CD4-positive, alpha-beta T cell treated with Interleukin-2 at 100 ng/mL for 4 hours (primary cell): ENCODE measurements at places on chromosomes 16 and 17.

- DNase-seq, result no peak
Observed at GRCh38 chr16:1621851-1622250, 9.7 kb downstream of the CRAMP1 start.

DNA sequence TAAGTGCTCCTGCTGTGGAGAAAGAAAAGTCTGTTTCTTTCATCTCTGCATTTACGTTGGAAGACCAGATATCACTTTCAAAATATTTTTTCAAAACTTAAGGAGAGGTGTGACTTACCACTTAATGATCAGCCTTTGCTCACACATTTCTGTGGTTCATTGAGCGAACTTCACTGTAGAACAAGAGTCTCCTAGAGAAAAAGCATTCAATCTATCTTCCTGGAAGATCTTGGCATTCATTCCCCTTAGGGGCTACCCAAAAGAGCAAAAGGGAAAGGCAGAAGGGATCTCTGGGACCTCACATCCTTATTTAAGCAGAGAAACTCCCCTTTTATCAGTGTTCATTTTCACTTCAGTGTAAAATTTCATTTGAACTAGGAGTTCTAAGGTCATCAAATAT lies 61.2 kb downstream of the HS3ST3A1 start:
- no peak for DNase-seq

GRCh38 chr16:30561089-30561816 lies 3.1 kb upstream of the ZNF764 start:
- DNase-seq, result peak; percentile 38

GRCh38 chr16:57504001-57504400 lies 17.7 kb upstream of the DOK4 start:
- no peak for DNase-seq

GRCh38 chr17:42405963-42406495 lies 17.0 kb downstream of the CAVIN1 start:
- peak; percentile 87 for DNase-seq

DNA sequence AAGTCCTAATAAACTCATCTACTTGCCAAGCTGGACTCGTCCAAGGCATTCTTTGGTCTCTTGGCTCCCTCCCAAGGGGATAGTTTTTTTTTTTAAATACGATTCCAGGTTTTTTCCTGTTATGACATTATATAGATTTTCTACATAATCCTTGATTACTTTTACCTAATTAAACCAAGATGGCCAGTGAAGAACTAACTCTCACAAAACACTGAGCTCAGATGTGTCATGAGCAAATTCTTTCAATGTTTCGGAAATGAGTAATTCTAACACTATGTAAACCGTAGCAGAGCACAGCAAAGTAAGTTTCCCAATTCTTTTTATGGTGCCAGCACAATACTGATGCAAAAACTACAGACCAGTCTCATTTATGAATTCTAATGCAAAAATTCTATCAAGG lies 1.8 kb downstream of the ZNF23 start:
- no peak for DNase-seq

DNA sequence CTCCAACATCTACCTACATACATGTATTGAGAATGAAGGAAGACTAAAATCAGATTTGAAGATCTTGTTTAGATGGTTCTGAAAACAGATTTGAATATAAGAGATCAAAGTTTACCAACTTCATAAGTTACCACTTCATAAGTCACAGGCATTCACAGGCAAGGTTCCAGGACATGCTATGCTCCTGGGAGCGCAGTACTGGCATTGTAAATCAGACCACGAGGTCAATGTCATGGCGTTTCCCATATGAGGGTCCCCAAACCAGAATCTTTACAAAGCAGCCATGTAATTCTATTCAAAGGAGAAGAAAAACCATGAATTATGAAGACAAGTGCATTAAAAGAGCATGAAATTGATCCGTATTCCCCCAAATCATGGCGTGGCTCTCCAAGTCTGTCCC lies 3.0 kb downstream of the CDH11 start:
- DNase-seq, result no peak

- DNase-seq, result no peak
Observed at GRCh38 chr17:57316361-57316760, 60.0 kb downstream of the MSI2 start.

DNA sequence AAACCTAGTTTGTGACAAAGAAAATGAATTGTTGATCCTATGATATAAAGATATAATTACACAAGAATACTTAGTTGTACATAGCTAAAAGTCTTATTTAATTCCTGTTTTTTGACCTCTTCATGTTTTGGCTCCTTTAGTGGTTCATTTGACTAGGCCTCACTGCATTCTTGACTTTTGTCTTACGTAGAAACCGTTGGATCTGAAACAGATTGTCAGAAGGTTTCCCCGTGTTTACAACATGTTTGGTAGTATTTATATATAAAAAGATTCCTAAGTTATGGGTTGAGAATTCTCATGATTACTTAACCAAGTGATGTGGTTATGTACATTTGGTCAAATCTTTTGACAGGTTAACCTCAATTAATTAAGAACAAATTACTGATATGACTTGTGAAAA lies 162.8 kb downstream of the BCAS3 start:
- no peak for DNase-seq

DNA sequence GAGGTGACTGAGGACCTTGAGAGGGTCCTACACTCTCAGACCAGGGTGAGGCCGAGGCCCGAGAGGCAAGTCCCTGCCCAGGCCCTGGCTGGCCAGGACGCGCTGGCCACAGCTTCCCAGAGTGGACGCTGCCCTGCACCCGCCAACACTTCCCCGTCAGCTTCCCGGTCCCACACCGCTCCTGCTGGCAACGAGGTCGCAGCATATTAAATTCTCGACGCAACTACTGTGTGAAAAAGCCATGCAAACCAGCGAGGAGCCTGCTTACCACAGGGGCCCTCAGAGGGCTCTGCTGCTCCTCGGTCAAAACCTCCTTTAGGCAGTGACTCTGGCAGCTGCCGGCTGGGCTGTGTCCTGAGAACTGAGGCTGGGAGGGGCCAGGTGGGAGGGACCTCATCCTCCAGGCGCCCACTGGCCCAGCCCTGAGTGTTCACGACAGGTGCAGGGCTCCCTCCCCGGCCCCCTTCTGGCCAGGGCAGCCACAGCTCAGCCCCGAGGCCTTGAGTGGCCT lies 2.1 kb upstream of the TEX19 start:
- no peak for DNase-seq

DNA sequence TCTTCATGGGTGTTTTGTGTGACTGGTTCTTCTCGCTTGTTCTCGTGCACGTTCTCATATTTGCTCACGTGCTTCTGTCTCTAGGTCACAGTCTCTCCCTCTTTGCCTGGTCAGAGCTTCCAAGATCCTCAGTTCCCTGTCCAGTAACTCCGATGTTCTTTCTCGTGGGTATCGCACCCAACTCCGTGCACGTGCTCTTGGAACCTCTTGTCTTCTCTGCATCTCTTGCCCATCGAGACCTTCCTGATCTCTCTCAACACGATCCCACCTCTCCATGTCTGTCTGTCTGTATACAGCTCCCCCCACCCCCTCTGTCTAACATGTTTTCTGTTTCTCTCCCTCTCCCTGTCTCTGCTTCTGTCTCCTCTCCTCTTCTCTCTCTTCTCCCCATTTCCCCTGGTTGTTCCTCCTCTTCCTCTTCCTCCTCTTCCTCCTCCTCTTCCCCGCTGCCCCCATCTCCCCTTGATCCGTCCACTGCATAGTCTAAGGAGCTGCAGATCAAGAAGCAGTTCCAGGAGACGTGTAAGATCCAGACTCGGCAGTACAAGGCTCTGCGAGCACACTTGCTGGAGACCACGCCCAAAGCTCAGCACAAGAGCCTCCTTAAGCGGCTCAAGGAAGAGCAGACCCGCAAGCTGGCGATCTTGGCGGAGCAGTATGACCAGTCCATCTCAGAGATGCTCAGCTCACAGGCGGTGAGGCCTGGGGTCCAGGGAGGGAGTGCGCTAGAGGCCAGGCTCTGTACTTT lies 6.1 kb downstream of the HIRIP3 start:
- no peak for DNase-seq

DNA sequence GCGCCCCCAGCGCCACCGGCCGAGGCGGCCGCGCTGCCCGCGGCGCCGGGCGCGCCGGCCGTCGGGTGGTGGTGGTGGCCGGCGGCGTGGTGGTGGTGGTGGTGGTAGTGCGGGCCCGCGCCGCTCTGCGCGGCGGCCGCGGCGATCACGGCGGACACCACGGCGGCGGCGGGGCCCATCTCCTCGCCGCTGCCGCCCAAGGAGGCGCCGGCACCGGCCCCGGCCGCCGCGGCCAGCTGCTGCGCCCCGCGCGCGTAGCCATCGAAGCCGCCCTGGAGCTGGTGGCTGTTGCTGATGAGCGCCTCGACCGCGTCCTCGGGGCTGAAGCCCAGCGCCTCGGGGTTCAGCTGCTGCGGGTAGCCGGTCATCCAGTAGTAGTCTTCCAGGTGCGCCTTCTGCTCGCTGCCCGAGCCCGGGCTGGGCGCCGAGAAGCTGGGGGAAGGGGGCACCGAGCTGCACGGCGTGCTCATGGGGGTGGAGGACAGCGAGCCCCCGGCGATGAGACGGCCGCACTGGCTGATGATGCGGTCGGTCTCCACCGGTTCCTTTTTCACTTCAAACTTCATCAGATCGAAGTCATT lies 1.2 kb downstream of the MAF start:
- no peak for DNase-seq

GRCh38 chr16:79811541-79811940 lies 211.0 kb upstream of the MAF start:
- DNase-seq, result no peak

- DNase-seq, result no peak
Observed at GRCh38 chr17:2084036-2084765, 29.3 kb downstream of the HIC1 start.

DNA sequence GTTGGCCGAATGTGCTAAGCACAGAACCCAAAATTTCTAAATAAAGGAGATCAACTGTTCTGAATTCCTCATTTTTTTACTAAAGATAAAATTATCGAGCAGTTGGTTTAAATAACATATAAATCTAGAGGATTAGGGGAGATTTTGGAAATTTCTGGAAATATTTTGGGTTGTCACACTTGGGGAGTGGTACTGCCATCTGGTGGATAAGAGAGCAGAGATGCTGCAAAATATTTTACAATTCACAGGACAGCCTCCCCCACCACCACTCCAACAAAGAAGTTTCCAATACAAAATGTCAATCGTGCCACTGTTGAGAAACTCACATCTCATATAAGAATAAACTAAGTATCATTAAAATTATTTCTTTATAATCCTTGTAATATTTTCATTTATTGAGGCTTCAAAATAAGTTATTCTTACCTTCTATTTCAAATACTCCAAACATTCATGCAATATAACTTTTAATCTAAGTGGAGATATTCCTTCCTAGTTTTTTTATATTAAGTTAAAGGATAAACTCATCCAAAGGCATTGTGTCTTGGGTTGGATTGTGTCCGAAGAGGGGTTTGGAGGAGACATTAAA lies 17.0 kb upstream of the ABCA8 start:
- DNase-seq, result no peak

DNA sequence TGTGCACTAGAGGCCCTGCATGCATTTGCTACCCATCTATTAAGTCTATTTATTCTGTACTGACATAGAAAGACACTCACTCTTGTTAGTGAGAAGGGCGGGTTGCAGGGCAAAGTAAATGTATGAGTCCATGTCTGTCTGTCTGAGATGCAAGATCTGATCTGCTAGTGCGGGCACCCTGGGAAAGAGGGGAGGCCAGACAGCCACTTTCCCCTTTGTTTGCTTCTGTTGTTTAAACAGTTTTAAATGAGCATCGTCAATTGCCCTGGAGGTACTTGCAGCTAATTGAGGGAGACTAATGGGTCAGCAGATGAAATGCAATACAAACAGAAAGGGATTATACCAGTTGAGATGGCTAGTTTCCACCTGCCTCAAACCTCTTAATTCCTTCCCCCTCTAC lies 24.9 kb downstream of the SCNN1G start:
- no peak for DNase-seq

DNA sequence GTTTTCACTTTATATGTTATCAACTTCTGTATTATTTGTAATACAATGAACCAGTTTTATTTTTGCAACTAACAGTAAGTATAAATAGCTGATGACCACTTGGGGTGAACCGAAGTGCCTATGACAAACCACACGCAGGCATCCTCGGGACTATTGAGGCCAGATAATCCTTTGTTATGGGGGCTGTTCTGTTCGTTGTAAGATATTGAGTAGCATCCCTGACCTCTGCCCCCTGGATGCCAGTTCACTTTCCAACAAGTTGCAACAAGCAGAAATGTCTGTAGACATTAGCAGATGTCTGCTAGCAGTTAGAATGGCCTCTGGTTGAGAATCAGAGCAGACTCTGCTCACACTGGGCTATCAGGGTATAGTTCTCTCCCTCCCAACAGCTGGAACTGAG lies 277.0 kb downstream of the WWOX start:
- DNase-seq, result no peak
